ENCODE measurements at places on chromosomes 2 and 18.
A peak's percentile ranks its signal among the peaks of the same experiment; 100 is the strongest.

GRCh38 chr2:43612944-43613343 lies 17.1 kb upstream of the THADA start:
- no peak for DNase-seq

- no peak for DNase-seq
Measured at GRCh38 chr2:126946318-126947102, 47.8 kb downstream of the TEX51 start.

- no peak for DNase-seq
Measured at GRCh38 chr2:173667415-173667814, 297.8 kb downstream of the SP3 start.

DNA sequence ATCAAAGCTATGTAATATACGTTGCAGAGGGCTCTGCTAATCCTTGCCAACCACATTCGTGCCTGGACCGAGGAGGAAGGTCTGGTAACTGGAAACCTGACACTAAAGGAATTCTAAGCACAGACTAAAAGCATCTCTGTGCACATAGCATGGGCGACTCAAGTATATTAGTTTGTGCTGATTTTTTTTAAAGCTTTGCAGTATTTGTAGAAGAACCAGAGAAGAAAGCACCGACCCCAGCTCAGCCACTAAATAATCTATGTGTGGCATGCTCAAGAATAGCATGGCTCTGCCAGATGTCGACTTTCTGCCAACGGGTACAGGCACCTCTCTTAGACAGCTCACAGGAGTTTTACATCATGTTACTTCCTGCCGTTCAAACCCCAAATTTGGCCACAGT lies 73.2 kb upstream of the NRP2 start:
- DNase-seq = no peak

GRCh38 chr2:5915881-5916310 lies 223.7 kb downstream of the SOX11 start:
- peak; percentile 12 for DNase-seq

GRCh38 chr2:46236006-46236875 lies 61.0 kb upstream of the EPAS1 start:
- DNase-seq = no peak

GRCh38 chr2:223037445-223037800 lies 14.6 kb upstream of the KCNE4 start:
- no peak for DNase-seq

DNA sequence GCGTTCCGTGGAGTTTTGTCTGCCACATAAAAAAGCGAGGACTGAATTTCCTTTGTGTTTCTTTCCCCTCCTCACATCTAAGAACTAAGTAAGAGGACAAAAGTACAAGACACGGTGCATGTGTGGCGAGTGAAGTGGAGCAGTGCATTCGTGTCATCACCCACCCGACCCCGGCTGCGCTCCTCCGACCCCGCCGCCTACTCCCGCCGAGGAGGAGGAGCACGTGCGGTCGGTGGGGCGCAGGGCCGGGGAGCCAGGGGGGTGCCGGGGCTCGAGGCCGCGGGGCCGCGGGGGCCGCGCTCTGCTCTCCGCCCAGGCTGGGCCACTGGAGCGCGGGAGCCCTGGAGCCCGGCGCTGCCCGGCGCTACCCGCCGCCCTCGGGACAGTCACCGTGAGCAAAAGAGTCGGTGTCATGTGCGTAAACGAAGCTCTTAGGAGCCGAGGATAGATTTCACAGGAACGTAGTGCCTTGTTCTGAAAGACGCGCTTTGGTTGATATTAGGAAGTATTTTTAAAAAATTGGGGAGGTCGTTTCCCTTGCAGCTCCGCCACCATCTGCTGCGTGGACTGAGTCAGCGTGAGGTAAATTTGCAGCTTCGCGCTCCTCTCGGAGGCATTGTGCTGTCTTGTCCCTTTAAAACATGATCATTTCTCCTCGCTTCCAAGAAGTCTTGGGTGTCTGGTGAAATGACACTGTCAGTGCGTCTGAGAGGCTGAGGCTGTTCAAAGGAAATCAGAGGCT lies 11.0 kb downstream of the TBR1 start:
- peak; percentile 34 for DNase-seq

DNA sequence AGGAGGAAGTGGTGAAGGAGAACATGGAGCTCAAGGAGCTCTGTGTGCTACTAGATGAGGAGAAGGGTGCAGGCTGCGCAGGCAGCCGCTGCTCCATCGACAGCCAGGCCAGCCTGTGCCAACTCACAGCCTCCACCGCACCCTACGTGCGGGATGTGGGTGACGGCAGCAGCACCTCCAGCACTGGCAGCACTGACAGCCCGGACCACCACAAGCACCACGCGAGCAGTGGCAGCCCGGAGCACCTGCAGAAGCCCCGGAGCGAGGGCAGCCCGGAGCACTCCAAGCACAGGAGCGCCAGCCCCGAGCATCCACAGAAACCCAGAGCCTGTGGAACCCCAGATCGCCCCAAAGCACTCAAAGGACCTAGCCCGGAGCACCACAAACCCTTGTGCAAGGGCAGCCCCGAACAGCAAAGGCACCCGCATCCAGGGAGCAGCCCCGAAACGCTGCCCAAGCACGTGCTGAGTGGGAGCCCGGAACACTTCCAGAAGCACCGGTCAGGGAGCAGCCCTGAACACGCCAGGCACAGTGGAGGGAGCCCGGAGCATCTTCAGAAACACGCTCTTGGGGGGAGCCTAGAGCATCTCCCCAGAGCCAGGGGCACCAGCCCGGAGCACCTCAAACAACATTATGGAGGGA lies 9.0 kb downstream of the CCDC85A start:
- no peak for DNase-seq

- no peak for DNase-seq
Measured at GRCh38 chr18:57220480-57220879, 73.6 kb downstream of the BOD1L2 start.

DNA sequence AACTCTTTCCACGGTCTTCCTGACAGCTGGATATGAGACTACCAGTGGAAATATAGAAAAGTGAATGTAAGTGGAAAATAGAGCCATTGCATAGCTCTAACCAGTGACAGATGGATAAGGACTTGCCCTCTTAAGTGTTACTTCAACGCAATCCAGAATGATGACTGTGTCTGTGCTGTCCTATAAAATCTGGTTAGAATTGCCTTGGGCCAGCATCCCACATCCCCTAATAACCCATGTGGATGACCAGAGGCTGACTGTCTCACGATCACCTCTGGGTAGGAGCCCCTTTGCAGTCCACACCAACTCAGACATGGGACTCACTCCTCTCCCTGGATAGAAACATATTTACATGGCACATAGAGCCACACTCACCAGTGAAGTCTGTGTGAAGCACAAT lies 186.6 kb downstream of the C1D start:
- DNase-seq = no peak

DNA sequence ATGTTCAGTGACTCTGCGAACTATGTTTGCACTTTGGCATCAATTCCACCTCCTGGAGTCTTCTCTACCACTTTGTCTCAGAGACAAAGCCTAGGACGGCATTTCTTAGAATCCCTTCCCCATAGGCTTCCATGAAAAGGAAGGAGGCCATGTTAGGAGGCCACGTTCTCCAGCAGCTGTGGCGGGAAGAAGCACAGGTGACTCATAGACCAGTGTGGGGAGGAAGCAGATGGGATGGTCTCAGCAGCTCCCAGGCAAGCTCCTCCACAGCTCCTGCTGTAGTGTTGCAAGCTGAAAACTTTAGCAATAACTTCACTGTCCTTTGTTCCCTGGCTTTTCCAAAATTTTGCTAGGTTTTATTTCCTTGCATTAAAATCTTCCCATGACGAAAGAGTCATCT lies 781.3 kb upstream of the ID2 start:
- DNase-seq = peak; percentile 9

GRCh38 chr2:238787501-238787900 lies 60.4 kb upstream of the TWIST2 start:
- DNase-seq = no peak

DNA sequence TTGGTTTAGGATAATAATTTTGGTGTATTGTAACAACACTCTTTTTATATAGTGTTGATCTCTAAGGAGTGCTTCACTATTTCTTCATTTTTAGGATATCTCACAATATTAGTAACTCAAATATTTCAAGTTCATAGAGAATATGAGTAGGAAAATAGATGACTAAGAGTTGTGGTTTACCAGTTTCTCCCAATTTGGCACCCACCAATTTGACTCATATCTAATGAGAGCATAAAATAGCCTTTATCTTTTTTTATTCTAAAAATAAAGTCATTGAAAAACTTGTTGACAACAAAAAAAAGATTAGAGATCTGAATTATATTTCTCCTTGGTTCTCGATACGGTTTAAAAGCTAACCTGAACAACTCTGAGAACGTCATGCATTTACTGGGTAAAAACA lies 204.0 kb downstream of the PARD3B start:
- DNase-seq = no peak

DNA sequence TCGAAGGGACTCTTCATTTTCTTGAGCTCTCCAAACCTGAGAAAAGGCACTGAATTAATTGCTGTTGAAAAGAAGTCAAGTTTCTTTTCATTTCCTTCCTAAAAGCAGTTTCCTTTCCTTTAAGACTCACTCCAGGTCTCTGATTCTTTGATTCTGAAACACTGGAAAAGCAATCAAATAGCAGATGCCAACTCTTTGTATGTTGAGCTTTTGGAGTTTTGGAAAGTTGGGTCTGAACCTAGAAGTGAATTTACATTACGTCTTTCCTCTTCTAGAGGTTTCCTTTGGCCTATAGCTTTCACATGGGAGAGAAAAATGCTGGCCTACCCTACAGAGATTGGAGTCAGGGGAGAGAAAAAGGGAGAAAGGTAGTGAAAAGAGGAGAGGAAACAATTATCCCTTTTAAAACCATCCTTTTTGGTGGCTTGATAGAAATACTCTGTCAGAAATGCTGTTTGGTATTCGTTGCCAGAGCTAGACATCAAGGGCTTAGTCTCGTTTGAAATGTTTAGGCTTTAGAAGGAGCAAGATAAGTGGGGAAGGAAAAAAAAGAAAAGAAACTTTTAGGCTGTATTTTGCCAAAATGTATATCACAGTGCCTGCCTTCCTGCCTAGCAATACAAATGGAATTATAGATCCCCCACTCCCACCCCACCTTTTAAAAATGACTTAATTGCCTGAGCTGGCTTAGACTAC lies 187.7 kb downstream of the PRPF40A start:
- no peak for DNase-seq
